Nucleus accumbens (tissue), 56 donors: ENCODE measurements at places on chromosomes 7 and 10.

GRCh38 chr7:93212881-93213280, 13.4 kb downstream of the HEPACAM2 start:
- DNase-seq: no peak

DNA sequence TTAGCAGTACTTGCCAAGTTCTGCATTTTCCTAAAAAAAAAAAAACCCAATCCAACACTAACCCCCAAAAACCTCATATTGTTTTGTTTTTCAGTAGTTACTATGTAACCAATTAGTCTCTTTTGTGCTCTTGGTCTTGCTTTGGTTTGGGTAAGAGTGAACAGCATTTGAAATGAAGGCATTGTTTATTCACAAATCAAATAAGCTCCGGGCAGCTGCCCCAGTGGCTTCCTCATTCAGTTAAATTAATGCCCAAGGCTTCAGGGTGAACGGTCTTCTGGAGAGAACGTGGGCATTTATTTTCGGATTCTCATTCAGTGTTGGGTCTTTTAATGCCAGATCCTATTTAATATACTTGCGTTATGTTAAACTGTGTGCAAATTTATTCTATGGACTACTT, 108.7 kb downstream of the GFRA1 start:
- DNase-seq: no peak

DNA sequence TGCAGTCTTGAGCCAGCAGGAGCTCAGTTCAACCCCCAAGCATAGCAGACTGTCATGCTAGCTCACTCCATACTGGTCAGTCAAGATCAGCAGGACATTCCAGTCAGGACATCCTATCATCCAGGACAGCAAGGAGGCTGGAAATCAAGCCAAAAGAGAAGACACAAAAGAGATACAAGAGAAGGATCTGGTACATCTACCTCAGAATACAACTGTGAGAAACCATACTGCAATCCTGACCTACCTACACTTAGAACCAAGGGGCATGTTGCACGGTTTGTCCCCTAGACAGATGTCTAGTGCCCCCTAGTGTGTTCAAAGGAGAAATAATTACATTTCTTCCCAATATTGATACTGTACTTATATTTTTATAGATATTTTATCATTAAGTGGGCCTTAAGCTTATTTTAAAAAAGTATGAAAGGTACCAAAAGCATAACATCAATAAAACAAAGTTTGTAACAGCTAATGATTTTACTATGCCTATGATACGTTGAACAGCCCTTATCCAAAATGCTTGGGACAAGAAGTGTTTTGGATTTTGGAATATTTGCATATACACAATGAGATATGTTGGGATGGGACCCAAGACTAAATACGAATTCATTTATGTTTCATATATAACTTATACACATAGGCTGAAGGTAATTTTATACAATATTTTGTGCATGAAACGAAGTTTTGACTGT, 26.7 kb downstream of the ERCC6 start:
- DNase-seq: no peak

GRCh38 chr7:118573085-118573484, 348.6 kb downstream of the ANKRD7 start:
- DNase-seq: no peak

- peak; percentile 23 for DNase-seq
These were observed 33.8 kb downstream of the RAMP3 start for GRCh38 chr7:45191396-45191795.

DNA sequence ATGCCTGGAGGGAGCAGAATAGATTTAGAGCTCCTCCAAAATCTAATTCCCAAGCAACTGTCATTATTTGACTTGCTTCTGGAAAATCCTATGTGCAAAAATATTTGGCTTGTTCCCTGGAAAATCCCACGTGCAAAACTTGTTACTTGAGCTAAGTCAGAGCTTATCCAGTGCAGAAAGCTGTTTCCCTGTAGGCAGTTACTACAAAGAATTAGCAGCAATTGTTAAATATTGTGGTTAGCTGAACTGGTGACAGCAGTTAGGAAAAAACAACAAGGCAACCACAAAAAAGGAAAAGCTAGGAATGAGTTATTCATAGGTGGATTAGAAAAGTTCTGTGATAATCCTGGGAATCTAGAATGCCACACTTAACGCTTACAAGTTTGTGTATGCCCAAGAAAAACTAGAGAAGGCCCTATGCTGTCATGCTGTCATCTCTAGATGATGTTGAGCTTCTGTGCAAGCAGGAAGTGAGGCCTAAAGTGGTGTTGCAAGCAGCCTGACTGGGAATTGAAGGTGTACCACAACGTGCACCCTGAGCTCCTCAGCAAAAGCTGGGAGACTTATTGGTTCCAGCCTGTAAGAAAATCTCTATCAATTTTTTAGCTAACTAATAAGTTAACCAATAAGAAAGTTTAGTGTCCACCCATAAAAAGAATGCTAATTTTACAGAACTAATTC, 738.6 kb upstream of the LRRTM3 start:
- DNase-seq: no peak

- DNase-seq: no peak
These were observed 153.0 kb upstream of the RHOBTB1 start for GRCh38 chr10:61097026-61097425.
